ENCODE measurements at places on chromosomes 16 and 17. TPM values are rescaled to one million over a fixed set of nuclear protein-coding genes. Genes with fewer than 3 reads are reported as not detected.

KLHL10 gene
- 0.21 TPM for polyA plus RNA-seq

CCDC200 gene
- not detected for polyA plus RNA-seq

FN3KRP gene
- 25.7 TPM for polyA plus RNA-seq

ATP2A3 gene
- 0.21 TPM for polyA plus RNA-seq

KRT27 gene
- polyA plus RNA-seq = not detected

CARD14 gene
- 1.6 TPM for polyA plus RNA-seq

MYO15A gene
- 0.53 TPM for polyA plus RNA-seq

TEX14 gene
- 0.16 TPM for polyA plus RNA-seq

CD300A gene
- 0.07 TPM for polyA plus RNA-seq

PDIA2 gene
- polyA plus RNA-seq = 0.18 TPM

IL34 gene
- 0.42 TPM for polyA plus RNA-seq

DNA sequence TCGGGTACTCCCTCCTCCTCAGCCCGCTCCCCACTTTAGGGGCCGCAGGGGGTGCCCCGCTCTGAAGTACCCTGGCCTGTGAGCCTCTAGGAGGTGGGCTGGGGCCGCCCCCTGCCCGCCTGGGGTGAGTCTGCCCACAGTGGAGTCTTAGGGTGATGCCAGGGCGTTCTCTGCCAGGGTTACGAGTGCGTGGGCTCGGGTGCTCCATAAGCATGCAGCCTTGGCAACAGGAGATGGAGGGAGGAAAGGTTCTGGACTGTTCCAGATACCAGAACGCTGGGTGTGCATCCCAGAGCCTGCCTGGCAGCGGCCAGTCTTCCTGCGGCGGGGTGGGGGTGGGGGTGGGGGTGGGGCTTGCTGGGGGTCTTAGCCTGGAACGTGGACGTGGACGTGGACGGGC, 15.9 kb downstream of the CACNA1H start:
- no peak overlapping the region for H3K27ac ChIP-seq
- H3K36me3 ChIP-seq = no peaks in the 10 kb centered on the region
- DNase-seq = no peak
- no peaks in the 10 kb centered on the region for H3K4me1 ChIP-seq
- no peak overlapping the region for H3K4me3 ChIP-seq

GRCh38 chr17:8159032-8159400, 3.7 kb downstream of the VAMP2 start:
- H3K36me3 ChIP-seq = peaks cover 12% of the 10 kb centered on the region
- H3K4me3 ChIP-seq = no peak overlapping the region
- H3K27me3 ChIP-seq = no peaks in the 10 kb centered on the region
- H3K27ac ChIP-seq = no peak overlapping the region
- no peak for DNase-seq

GRCh38 chr17:80260069-80260535, 550 bp upstream of the RNF213 start:
- H3K27me3 ChIP-seq = no peaks in the 10 kb centered on the region
- H3K4me3 ChIP-seq = peak overlapping the region; percentile 51
- DNase-seq = no peak
- H3K27ac ChIP-seq = peak overlapping the region; percentile 67

DNA sequence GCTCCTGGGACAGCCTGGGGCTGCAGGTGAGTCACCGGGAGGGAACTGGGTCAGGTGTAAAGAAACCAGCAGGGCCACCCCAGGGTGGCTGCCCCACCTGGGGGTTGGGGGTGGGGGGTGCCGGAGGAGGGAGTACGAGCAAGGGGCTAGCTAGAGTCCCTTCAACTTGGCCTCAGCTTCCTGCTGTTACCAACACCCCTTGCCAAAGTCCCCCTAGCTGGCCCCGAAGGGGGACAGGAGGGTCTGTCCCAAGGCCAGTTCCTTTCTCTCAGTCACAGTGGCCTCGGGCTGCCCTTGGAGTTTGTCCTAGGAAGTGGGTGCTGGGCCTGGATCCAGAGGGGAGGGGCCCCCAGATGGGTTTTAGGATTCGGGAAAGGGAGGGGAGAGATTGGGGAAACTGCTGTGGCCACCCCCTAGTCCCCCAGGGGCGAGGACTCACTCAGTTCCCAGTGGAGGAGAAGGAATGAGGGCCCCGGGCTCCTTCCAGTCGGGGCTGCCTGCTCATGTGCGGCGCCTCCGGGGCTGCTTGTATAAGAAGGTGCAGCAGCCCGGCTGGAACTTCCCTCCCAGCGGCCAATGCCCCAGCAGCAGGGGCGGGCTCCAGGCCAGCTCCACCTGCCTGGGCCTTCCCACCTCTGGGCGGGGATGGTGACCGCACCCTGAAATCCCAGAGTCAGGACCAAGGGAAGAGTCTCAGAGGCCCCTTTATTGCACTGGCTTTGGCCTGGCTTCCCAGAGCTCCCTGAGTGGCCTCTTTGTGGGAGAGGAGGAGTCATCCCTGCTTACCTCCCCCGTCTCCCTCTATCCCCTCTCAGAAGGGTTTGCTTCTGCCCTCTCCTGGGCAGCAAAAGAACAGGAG, 7.3 kb downstream of the ARHGAP27 start:
- peak overlapping the region; percentile 58 for H3K27ac ChIP-seq
- no peaks in the 10 kb centered on the region for H3K36me3 ChIP-seq
- H3K4me1 ChIP-seq = peaks cover 29% of the 10 kb centered on the region
- peak; percentile 87 for DNase-seq
- peaks cover 9% of the 10 kb centered on the region for H3K27me3 ChIP-seq

GRCh38 chr17:78174346-78174869, 6.0 kb downstream of the SYNGR2 start:
- H3K27ac ChIP-seq = no peak overlapping the region
- no peak for DNase-seq
- no peaks in the 10 kb centered on the region for H3K27me3 ChIP-seq
- H3K36me3 ChIP-seq = peaks cover 29% of the 10 kb centered on the region

- H3K27me3 ChIP-seq = no peaks in the 10 kb centered on the region
- no peak overlapping the region for H3K4me3 ChIP-seq
- no peaks in the 10 kb centered on the region for H3K36me3 ChIP-seq
- DNase-seq = no peak
Observed at GRCh38 chr17:306116-306515, 46.5 kb downstream of the RPH3AL start.

DNA sequence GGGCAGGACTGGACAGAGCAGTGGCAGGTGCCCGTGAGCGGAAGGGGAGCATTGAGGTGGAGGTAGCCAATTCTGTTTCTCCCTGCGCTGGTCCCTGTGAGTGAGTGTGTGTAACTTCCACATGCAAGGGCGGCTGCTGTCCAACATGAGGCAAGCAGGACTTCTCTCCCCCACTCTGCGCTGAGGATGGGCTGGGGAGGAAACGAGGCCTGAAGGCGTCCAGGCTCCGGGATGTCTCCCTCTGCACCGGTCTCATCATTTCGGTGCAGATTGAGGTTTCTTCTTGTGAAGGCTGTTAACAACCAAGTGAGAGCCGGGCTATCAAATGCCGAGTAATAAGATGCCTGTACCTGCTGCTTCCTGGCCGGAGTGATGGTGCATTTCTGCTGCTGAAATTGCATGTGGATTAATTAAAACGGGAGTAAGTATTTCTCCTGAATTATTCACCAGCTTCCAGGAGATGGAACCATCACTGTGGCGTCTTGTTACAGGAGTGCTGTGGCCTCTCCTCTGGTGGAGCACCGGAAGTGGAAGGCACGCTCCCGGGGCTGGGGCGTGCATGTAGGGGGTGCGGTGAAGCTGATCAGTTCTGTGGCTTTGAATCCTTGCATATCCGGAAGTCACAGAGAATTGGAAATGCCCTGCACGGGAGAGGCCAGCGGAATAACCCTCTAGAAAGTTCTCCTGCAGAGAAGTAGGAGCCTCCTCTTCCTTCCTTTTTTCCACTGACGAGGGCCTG, 41.7 kb upstream of the MGAT5B start:
- peaks cover 6% of the 10 kb centered on the region for H3K27me3 ChIP-seq
- no peak overlapping the region for H3K27ac ChIP-seq
- no peaks in the 10 kb centered on the region for H3K4me1 ChIP-seq
- no peak overlapping the region for H3K4me3 ChIP-seq
- H3K36me3 ChIP-seq = no peaks in the 10 kb centered on the region
- DNase-seq = no peak

DNA sequence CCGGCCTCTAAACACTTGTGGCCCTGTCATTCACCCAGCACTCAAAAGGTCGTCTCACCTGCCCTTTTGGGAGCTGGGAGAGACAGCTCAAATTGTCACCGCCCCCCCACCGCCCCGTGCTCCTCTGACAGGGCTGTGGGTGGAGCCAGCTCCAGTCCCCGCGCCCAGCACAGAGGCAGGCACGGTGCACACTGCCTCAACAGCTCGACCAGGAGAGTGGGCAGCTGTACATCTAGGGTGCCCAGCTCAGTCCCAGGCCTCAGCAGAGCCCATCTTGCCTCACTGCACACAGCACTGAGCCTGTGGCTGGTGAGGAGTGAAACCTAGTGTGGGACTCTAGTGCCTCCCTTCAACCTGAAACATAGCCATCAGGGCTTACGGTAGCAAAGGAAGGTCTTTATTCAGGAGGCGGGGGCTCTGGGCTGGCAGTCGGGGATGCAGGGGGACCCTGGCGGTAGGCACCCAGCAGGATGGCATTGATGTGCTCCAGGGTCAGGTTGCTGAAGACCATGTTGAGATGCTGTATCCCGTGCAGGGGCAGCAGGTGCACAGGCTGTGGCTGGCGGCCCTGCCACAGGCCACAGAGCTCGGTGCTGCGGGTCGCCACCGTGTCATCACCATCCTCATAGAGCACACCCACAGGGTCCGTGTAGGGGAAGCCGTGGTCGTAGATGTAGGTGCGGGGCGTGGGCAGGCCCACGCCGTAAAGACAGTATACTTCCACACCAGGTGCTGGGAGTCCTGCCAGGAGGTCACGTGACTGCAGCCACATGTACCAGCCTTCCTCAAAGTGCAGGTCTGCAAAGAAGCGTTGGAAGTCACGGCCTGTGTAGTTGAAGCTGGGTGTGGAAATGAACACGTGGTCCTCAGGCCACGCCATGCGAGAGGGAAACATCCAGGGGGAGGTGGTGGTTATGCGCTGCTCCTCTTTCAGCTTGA, 3.1 kb upstream of the PSMB10 start:
- no peaks in the 10 kb centered on the region for H3K27me3 ChIP-seq
- DNase-seq = no peak
- peaks cover 14% of the 10 kb centered on the region for H3K4me1 ChIP-seq
- H3K4me3 ChIP-seq = no peak overlapping the region
- no peak overlapping the region for H3K27ac ChIP-seq

GRCh38 chr17:80694085-80694991, 149.7 kb downstream of the RPTOR start:
- no peaks in the 10 kb centered on the region for H3K4me1 ChIP-seq
- no peak overlapping the region for H3K27ac ChIP-seq
- H3K4me3 ChIP-seq = no peak overlapping the region
- no peaks in the 10 kb centered on the region for H3K27me3 ChIP-seq

- H3K36me3 ChIP-seq = no peaks in the 10 kb centered on the region
- H3K27me3 ChIP-seq = no peaks in the 10 kb centered on the region
- no peak overlapping the region for H3K4me3 ChIP-seq
- H3K4me1 ChIP-seq = peaks cover 3% of the 10 kb centered on the region
- no peak for DNase-seq
- H3K27ac ChIP-seq = no peak overlapping the region
Observed at GRCh38 chr17:12765548-12765947, 23.8 kb upstream of the ARHGAP44 start.

- no peak overlapping the region for H3K4me3 ChIP-seq
- DNase-seq = no peak
- H3K27ac ChIP-seq = no peak overlapping the region
- H3K27me3 ChIP-seq = no peaks in the 10 kb centered on the region
Observed at GRCh38 chr17:45929344-45929743, 35.0 kb downstream of the MAPT start.

DNA sequence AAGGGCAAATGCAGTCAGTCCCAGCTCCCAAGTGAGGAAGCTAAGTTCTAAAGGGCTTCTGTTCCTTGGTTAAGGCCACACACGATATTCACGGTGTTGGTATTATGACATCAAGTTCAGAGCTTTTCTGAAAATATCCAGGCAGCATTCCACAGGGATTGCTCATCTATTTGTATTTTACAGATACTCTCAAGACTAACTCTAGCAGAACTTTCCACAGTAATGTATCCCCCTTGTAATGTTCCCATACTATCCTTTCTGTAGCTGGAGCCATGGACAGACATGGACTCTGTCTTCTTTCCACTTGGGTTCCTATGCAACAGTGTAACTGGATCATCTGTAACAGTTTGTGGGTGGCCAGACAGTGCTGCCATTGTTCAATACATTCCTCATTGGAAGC, 13.5 kb downstream of the SDR42E1 start:
- H3K27ac ChIP-seq = peak overlapping the region; percentile 34
- peaks cover 16% of the 10 kb centered on the region for H3K4me1 ChIP-seq
- H3K4me3 ChIP-seq = no peak overlapping the region
- H3K36me3 ChIP-seq = peaks cover 12% of the 10 kb centered on the region
- H3K27me3 ChIP-seq = no peaks in the 10 kb centered on the region
- DNase-seq = no peak

- no peak for DNase-seq
- no peak overlapping the region for H3K27ac ChIP-seq
- H3K4me1 ChIP-seq = no peaks in the 10 kb centered on the region
- H3K4me3 ChIP-seq = no peak overlapping the region
Observed at GRCh38 chr17:76246080-76247066, 6.1 kb upstream of the RNF157 start.

- no peaks in the 10 kb centered on the region for H3K4me1 ChIP-seq
- no peak overlapping the region for H3K27ac ChIP-seq
- no peaks in the 10 kb centered on the region for H3K27me3 ChIP-seq
- H3K4me3 ChIP-seq = no peak overlapping the region
Observed at GRCh38 chr16:83200005-83200779, 573.4 kb downstream of the CDH13 start.

DNA sequence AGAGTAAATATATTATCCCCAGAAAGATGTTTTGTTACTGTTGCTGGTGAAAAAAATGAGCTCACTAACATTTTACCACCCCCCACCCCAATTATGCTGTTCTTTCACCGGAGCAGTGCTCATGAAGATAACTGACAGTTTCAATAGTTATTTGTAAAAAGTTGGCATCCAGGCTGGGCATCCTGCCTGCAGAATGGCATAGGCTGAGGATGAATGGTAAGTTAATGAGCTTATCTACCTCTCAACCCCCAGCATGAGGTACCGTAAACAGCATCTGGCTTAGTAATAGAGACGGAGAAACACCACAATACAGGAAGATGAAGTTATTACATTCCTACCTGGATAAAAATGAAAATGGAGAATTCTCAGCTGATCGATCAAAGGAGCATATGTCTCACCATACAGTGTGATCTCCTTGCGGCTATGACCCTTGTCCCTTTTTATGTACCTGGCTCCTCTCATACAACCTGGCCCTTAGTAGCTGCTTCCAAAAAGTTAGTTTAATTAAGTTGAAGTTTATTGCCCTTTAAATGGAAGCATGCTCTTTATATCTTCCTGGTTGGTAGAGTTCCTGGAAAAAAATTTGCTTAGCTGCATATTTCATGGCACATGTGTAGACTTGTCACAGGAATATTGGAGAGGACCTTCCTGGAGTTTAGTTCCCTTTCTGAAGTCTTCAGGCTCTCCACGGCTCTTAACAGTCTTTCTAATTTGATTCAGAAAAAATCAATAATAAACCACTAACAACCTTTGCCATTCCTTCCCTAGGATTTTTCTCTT, 61.2 kb upstream of the MPHOSPH6 start:
- DNase-seq = no peak
- no peak overlapping the region for H3K27ac ChIP-seq
- no peaks in the 10 kb centered on the region for H3K36me3 ChIP-seq
- H3K27me3 ChIP-seq = no peaks in the 10 kb centered on the region
- H3K4me3 ChIP-seq = no peak overlapping the region
- H3K4me1 ChIP-seq = peaks cover 10% of the 10 kb centered on the region

All from keratinocyte (primary cell).